Hair follicle dermal papilla cell (primary cell): ENCODE measurements at places on chromosomes 5 and 9. TPM values are rescaled to one million over a fixed set of nuclear protein-coding genes. Genes with fewer than 3 reads are reported as not detected.

UBTD2 gene
- 46.3 and 50.6 TPM in 2 replicates for total RNA-seq

IFNB1 gene
- not detected in 2 replicates for total RNA-seq

CEL gene
- total RNA-seq = under 0.01 TPM in 1 of 2 replicates, not detected in the other

SNAPC3 gene
- total RNA-seq = 40.7 and 49.7 TPM in 2 replicates
